NCI-H774 (cell line): ENCODE measurements at places on chromosomes 13 and 19.

- no peak for DNase-seq
Observed at GRCh38 chr13:113098162-113098732, 7.3 kb upstream of the F7 start.

GRCh38 chr19:47187797-47188196 is 43.2 kb downstream of the BBC3 start:
- no peak for DNase-seq

DNA sequence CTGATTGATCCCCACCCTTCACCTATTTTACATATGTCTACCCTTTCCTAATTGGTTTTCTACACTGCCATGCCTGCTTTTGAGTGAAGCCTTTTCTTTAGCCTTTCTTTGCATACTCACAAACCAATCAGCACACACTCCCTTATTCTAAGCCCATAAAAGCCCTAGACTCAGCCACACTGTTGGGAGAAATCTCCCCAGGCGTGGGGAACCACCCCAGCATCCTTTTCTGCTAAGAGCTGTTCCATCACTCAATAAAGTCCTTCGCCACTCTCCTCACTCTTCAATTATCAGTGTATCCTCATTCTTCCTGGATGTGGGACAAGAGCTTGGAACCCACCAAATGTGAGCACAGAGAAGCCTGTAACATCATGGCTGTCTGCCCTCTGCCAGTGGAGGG is 343.6 kb downstream of the SLITRK1 start:
- no peak for DNase-seq

GRCh38 chr13:74907788-74908187 is 574.2 kb downstream of the TBC1D4 start:
- no peak for DNase-seq

GRCh38 chr19:3692141-3693024 is 7.9 kb downstream of the PIP5K1C start:
- DNase-seq: no peak

GRCh38 chr19:12052091-12052496 is 667 bp downstream of the ZNF878 start:
- DNase-seq: no peak

DNA sequence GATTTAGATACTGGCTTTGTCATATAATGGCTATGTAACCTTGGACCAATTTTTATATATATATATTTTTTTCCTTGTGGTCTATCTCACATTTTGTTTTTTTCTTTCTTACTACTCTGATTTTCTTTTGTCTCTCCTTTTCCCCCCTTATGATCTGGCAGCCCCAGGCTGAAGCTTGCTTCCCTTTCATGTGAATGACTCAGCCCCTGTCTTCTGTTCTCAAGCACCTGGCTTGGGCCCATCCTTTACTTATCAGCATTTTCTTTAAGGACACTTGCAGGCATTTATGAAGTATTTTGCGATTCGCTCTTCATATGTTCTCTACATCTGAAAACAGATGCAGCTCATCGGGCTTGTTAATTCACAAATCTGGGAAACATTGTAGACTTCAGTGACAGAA is 163.6 kb downstream of the SPRY2 start:
- no peak for DNase-seq

GRCh38 chr13:112643759-112644459 is 45.9 kb upstream of the ATP11A start:
- peak; percentile 78 for DNase-seq

GRCh38 chr19:28736528-28736927 is 476.4 kb downstream of the UQCRFS1 start:
- DNase-seq: no peak

DNA sequence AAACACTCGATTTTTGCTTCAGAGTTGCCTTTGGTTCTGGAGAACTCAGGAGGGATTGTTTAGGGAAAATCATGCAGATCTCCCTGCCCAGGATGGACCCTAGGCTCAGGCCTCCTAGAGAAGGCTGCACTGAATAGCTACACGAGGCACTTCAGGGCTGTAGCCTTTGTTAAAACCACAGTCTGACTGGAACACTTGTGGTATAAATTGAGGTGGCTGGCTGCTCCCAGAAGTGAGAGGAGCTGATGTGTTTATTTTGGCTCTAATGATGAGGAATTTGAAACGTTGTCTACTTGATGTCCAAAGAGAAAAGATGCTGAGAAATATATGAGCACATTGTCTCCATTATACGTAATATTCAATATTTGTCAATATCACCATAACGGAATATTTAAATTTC is 762.1 kb upstream of the ARGLU1 start:
- DNase-seq: peak; percentile 79
